Psoas muscle (tissue), 8 donors: ENCODE measurements at places on chromosomes 7 and 10. TPM values are rescaled to one million over a fixed set of nuclear protein-coding genes. Genes with fewer than 3 reads are reported as not detected.
A peak's percentile ranks its signal among the peaks of the same experiment; 100 is the strongest.

DNA sequence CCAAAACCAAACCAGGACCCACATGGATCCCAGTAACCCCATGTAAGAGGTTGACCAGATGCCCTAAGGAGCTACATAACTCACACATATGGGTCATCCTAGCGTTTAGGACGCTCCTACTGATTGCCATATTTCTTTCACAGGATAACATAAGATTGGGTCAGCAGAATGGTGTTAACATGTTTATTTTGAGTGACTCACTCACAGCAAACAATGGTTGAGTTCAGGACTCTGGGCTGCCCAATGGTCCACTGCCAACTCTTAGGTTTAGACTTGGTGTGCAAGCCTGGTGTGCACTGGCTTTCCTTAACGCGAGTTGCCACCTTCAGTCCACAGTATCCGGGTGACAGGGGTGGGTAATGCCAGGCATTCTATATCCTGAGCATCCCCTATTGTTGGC is 211.5 kb downstream of the GPAM start:
- DNase-seq: no peak

DNA sequence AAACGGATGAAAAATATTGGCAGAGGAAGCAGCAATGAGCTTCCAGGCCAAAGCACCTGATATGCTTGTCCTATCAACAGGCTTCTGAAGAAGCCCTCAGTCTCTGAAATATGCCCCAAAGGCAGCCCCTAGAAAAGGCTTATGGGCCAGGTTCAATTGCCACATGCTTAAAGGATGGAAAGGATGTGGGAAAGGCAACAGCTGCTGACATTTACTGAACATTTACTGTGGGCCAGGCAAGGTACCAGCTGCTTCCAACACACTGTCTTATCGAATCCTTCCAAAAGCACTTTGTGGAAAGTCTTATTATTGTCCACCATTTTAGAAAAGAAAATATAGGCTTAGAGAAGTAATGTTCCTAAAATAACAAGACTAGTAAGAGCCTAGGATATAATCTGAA is 56.5 kb downstream of the DOCK4 start:
- DNase-seq: no peak

- peak; percentile 54 for DNase-seq
These were observed 42.1 kb upstream of the MKLN1 start for GRCh38 chr7:131285556-131285955.

GRCh38 chr7:150556521-150557138 is 10.6 kb upstream of the GIMAP4 start:
- DNase-seq: no peak

- no peak for DNase-seq
These were observed 1.6 kb upstream of the GSTO1 start for GRCh38 chr10:104253106-104253505.

DNA sequence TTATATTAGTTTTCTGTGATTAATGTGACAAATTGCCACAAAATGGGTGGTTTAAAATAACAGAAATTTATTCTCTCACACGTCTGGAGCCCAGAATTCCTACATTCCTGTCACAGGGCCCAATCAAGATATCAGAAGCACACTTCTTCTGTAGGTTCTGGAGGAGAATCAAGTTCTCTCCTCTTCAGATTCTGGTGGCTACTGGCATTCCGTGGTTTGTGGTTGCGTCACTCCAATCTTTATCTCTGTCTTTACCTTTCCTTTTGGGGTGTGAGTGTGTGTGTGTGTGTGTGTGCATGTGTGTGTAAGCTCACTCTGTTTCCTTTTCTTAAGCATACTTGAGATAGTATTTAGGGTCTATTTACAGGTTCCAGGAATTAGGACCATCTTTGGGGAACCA is 115.5 kb upstream of the DKK1 start:
- no peak for DNase-seq

- DNase-seq: no peak
These were observed 166.9 kb upstream of the SLC13A1 start for GRCh38 chr7:123366626-123367025.

DNA sequence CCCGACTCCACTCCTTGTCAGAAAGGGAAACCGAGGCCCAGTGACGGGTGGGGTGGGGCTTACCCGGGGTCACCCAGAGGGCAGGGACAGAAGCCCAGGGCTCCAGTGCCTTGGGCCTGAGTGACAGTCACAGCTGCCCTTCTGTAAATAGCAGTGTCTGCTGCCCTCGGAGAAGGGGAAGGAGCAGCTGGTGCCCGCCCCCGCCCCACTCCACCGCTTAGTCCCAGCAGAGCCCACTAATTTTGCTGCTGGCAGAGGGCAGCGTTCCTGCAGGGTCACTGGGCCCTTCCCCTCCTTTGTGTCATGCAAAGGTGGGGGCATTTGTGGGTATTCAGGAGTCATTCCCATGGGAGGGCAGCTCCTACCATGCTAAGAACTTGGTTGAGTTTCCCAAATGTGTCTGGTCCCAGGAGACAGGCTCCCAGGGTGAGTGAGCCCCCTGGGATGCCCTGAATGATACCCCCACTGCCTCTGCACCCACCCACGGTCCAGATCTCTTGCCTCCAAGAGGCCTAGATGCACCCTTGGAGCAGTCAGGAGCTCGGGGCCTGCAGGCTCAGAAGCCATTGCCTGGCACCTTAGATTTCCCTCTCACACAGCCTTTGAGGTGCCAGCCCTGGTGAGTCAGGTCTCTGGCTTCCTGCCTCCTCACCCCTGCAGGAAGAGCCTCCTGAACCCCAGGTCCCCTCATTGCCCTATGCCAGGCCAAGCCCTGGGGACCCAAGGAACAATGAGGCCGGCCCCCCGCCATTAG is 17.2 kb downstream of the SH2B2 start:
- DNase-seq: peak; percentile 93

GRCh38 chr10:59876695-59877094 is 29.7 kb downstream of the CCDC6 start:
- no peak for DNase-seq

DNA sequence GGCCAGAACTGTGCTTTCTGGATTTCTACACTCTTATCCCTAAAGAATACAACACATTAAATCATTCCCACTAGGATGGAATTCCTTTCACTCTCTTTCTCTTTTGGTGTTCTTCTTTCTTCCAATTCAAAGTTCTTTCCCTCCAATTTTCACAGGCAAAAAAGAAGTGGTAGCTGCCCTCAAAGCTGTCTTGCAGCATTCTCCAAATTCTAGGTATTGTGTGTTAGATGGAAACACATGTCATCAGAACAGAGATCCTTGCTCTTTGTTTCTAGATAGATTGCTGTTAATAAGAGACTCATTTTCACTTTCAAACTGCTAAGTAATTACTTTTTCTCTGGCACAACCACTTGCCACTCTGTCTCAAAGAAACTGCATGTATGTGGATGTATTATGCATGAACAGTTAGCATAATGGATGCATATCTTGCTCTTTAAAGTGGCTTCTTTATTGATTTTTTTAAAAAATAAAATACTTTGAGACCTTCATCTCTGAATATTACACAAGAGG is 31.0 kb downstream of the SHTN1 start:
- no peak for DNase-seq

GRCh38 chr7:21746949-21747348 is 198.8 kb downstream of the CDCA7L start:
- no peak for DNase-seq

DNA sequence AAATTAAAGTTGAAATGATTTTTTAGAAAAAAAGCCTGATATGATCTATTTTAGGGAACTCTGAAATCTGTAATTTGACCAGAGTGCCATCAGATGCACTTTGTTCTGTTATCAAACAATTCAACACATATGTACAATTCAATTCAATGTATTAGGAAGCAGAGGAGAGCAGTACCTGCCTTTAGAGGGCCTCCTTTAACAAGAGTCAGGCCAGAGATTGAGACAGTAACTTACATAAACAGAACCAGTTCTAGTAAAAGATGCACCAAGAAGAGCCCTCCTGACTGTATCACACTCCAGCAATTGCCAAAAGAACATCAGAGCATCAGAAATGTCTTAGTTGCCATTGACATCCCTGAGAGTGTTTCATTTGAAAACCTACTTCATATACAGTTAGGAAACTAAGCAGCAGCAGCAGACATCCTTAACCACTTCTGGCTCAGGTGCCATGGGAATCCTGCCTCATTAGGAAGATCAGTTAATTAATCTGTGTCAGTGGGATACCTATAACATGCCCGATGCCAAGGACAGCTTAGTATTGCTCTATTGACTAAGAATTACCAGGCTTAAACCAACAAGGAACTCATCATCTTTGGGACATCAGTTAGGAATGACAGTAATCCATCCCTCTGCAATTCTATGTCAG is 1222.6 kb upstream of the LRRN3 start:
- DNase-seq: no peak

DNA sequence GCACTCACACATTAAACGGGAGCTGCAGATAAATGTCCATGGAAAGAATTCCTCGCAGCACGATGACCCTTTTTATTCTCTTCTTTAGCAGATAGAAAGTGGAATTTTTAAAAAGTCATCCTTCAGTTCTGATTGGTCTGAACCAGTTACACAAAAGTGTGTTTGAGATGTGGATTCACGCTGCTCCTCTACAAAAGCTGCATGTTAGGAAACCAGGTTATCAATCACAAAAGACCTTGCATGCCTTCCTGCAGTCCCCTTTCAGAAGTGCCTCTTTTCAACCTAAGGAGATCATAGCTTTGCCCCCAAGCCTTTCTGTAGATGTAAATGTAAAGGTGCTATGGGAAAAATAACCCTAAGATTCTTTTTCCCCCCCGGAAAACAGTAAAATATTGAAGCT is 299.7 kb downstream of the PLXDC2 start:
- no peak for DNase-seq

DNA sequence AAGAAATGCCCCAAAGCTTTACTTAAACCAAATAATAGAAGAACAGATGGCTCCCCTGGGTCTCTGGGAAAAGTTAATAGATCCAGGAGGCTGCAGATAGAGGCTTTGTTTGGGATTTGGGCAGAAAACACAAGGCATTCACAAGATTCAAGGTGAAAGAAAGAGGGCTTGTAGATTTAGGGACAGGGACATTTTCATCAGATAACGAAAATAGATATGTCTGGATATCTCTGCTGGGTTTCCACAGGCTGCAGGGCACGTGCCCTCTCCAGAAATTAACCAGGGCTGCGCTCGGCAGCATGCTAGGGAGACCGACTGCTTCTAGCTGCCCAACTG is 14.9 kb downstream of the CARD11 start:
- DNase-seq: no peak

DNA sequence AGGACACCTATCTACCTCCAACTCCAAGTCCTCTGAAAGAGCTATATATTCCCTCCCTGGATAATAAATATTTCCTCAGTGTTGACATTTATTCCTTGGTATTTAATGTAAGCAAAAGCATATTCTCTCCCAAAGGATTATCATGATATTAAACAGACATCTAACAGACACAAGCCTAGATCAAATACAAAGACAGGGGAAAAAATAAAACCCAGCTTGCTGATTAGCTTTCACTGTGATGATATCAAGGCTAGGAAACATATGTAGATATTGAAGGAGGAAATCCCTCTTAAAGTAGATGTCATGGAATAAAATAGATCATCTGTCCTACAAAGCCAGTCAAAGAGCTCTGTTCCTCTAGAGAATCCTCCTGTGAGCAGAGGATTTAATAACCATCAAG is 95.2 kb downstream of the CRPPA start:
- DNase-seq: no peak

GRCh38 chr10:6044060-6044459 is 18.1 kb downstream of the IL2RA start:
- DNase-seq: no peak

DNA sequence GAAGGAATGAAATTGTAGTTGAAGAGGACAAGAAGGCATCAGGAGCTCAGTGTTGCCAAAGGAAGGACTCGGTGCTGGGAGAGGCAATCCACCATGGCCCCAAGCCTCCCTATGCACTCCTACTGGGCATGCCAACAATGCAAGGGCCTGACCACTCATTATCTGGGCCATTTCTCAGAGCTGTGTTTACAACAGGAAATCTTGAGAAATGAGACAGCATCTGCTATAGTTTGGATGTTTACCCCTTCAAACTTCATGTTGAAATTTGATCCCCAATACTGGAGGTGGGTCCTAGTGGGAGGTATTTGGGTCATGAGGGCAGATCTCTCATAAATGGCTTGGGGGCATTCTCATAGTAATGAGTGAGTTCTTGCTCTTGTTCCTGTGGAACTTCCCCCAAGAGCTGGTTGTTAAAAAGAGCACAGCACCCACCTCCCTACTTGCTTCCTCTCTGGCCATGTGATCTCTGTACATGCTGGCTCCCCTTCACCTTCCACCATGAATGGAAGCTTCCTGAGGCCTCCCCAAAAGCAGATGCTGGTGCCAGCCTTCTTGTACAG is 50.8 kb upstream of the AOAH start:
- no peak for DNase-seq

DNA sequence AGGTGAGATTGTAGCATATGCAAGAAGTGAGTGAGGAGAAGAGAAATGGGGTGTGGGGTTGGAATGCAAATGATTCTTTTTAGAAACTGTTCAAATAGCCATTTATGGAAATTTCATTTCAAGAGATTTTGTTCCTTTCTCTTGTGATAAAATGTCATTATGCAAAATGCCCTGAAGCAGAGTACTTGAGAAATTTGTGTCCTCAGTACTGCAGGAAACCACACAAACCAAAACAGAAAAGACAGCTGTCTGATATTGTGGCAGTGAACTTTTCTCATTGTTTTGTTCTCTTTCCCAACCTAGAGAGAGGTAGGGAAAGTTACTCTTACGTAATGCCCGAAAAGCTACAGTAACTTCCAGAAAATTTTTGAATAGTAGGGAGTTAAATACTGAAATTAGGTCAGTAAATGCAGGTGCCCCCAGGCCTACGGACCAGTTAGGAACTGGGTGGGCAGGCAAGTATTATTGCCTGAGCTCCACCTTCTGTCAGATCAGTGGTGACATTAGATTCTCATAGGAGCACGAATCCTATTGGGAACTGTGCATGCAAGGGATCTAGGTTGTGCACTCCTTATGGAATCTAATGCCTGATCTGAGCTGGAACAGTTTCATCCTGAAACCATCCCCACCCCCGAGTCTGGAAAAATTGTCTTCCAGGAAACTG is 34.0 kb downstream of the DLD start:
- DNase-seq: no peak

The SPAG6 gene
- polyA plus RNA-seq: not detected

The FZD1 gene
- 1.4 TPM for polyA plus RNA-seq

The MSMB gene
- not detected for polyA plus RNA-seq

The GSTO2 gene
- 0.23 TPM for polyA plus RNA-seq

The REEP3 gene
- 6.5 TPM for polyA plus RNA-seq

The ELAPOR2 gene
- polyA plus RNA-seq: 1.5 TPM

The STOX1 gene
- 0.14 TPM for polyA plus RNA-seq

The AP3M1 gene
- 26.9 TPM for polyA plus RNA-seq

The TWIST1 gene
- polyA plus RNA-seq: 0.27 TPM

The DLX6 gene
- polyA plus RNA-seq: not detected

The OGDHL gene
- 0.01 TPM for polyA plus RNA-seq

The CPA4 gene
- 0.20 TPM for polyA plus RNA-seq
